ENCODE measurements at places on chromosomes 2 and 18. TPM values are rescaled to one million over a fixed set of nuclear protein-coding genes. Genes with fewer than 3 reads are reported as not detected.
A peak's percentile ranks its signal among the peaks of the same experiment; 100 is the strongest.

GRCh38 chr2:83744855-83745254 lies 714.2 kb downstream of the SUCLG1 start:
- no peak for DNase-seq

DNA sequence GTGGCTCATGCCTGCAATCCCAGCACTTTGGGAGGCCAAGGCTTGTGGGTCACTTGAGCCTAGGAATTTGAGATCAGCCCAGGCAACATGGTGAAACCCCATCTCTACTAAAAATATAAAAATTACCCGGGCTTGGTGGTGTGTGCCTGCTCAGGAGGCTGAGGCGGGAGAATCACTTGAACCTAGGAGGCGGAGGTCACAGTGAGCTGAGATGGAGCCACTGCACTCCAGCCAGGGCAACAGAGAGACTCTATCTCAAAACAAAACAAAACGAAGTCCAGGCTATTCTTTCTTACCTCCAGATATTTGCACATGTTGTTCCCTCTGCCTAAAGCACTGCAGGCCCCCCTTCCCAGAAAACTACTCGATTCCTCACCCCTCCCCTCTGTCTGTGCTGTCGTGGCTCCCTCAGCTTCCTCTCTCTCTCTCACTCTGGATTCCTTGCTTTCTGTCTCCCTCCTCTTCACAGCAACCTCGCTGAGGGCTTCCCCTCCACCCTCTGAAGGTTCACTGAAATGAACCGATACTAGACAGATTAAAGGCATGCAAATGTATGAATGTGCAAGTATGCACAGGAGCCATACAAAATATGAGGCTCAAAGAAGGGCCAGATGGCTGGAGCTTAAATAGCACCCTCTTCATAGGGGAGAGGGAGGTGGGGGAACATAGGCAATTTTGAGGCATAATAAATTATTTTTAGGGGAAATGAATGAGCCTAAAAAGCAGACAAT lies 18.5 kb downstream of the TMEM177 start:
- DNase-seq: peak; percentile 66

DNA sequence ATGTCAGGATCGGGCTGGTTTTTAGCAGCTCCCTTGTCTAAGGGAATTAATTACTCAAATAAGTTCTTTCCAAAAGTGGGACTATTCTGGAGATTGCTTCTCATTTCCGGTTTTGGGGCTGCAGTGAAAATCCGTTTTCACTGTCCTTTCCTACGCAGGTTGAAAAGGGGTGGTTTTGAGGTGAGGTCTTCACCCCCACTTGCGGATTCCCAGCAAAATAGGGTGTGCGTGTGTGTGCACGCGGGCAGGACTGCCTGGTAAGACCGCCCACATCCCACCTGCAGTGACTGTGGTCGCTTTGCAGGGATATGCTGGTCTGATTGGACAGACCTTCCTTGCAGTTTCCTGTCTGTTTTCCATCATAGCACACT lies 472 bp upstream of the PLEKHM3 start:
- no peak for DNase-seq

GRCh38 chr2:184597571-184597991 lies 748 bp upstream of the ZNF804A start:
- peak; percentile 92 for DNase-seq

GRCh38 chr18:27609221-27609620 lies 424.1 kb upstream of the CHST9 start:
- no peak for DNase-seq

DNA sequence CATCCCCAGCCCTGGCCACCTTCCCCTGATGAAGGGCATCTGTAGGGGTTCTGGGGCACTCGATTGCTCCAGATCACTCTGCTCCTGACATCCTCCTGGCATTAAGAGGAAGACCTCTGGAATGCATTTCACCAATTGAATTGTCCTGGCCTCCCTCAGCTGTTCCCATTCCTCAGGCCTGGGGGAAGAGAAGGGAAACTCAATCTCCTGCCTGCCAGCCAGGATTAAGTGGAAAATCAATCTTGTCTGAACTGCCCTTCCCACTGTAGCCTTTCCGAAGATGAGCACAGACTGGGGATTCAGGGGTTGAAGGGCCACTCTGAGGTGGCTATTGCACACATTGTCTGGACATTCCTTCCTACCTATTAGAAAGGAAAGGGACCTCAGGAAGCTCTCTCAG lies 99.8 kb downstream of the ALK start:
- DNase-seq: no peak

DNA sequence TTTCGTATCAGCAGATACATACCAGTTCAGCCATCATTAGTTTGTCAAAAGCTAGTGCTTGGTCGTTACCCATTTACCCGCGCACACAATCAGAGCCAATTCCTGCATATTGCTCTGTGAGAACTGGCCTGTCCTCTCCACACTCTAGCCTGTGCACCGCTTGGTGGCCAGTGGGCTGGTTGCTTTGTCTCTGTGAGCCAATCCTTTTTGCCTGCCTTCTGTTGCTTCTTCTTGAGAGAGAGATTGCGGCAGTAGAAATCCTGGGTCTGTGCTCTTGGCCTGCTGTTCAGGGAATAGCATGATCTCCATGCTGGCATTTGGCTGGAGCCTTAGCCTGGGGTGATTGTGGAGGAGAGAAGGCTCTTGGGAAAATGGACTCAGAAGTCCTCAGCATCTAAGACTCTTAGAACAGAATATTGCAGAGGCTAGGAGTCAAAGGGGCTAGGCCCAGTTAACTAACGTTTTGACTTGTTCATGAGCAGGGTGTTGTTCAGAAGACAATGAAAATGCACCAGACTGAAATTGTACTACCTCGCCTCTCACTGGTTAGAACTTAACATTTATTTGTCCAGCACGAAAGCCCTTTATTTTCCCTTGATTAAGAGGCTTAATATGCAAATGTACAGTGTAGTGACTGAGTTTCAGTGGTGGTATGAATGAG lies 37.1 kb downstream of the MAP4K4 start:
- DNase-seq: peak; percentile 46

Gene TUBB8B
- not detected for polyA plus RNA-seq

Gene MOGAT1
- polyA plus RNA-seq: not detected

Gene INPP5D
- polyA plus RNA-seq: 22.6 TPM

Gene CIDEA
- polyA plus RNA-seq: 0.38 TPM
